Neural crest cell (in vitro differentiated cells): ENCODE measurements at places on chromosomes 11 and 22. TPM values are rescaled to one million over a fixed set of nuclear protein-coding genes. Genes with fewer than 3 reads are reported as not detected.

DNA sequence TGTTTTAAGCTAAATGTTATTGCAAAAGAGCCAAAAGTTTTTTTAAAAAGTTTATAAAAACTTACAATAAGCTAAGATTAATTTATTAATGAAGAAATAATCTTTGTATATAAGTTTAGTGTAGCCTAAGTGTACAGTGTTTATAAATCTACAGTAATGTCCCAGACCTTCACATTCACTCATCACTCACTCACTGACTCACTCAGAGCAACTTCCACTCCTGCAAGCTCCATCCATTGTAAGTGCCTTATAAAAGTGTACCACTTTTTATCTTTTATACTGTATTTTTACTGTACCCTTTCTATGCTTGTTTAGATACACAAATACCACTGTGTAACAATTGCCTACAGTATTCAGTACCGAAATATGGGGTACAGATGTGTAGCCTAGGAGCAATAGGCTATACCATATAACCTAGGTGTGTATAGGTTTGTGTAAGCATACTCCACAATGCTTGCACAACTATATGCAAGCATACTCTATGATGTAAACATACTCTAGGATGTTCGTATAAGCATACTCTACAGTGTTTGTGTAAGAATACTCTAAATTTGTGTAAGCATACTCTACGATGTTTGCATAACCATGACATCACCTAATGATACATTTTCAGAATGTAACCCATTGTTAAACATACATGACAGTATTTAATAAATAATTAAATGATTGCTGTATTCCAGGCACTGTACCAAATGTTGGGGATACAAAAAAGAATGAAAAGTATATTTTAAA is 953.0 kb downstream of the KCNA4 start:
- H3K27me3 ChIP-seq: no peaks in the 10 kb centered on the region
- no peaks in the 10 kb centered on the region for H3K36me3 ChIP-seq
- DNase-seq: no peak
- no peaks in the 10 kb centered on the region for H3K4me1 ChIP-seq

- DNase-seq: no peak
- H3K4me3 ChIP-seq: peak within 1 kb of the TSS; percentile 86
- H3K27me3 ChIP-seq: peaks cover 5% of the 10 kb centered on the region
- H3K36me3 ChIP-seq: peaks cover 5% of the 10 kb centered on the region
- peaks cover 10% of the 10 kb centered on the region for H3K4me1 ChIP-seq
- H3K27ac ChIP-seq: no peak within 1 kb of the TSS
Observed at GRCh38 chr22:20131597-20131858, at the start of gene ZDHHC8. Gene ZDHHC8, plus strand, starts transcription at chr22:20131804. Its CDS starts 144 bp downstream, at chr22:20131948.

DNA sequence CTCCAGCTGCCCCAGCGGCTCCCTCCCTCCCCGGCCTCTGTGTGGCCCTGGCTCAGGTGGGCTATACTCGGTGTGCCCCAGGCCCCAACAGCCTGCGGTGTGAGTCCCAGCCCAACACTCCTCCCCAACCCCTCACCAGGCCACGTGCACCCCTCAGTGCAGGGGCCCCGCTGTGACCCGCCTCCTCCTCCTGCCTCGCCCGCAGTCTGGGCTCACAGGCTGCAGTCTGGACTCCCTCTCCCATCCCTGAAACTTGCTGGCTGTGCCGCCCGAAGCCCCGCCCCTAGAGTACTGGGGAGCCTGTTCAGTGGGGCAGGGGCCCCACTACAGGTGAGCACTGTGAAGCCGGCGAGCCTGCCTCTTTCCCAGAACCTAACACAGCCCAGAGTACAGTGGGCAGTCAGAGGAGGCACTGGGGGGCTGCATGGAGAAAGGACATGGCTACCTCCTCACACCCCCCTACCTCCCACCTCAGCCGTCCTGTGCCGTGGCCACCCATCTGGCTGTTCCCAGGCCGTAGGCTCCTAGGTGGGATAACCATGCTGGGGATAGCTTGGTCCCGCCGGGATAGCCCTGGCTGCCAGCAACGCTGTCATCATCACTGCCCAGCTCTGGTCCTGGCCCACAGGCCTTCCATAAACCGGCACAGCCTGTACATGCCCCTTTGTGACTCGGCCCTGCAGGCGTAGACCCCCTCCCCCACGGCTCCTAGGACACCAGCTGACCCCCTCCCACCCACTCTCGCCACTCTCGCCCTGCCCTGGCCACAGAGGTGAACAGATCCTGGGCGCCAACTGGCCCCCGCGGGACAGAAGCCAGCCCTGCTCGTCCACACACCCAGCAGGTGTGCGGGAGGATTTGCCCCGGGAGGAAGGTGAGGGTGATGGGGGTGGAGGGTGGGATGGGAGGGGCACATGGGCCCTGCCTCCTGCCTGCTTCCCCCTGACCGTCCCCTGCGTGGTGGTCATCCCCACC is 29.7 kb downstream of the CELSR1 start:
- no peak overlapping the region for H3K4me3 ChIP-seq
- H3K27ac ChIP-seq: no peak overlapping the region
- DNase-seq: no peak
- H3K36me3 ChIP-seq: no peaks in the 10 kb centered on the region
- peaks cover 92% of the 10 kb centered on the region for H3K27me3 ChIP-seq

DNA sequence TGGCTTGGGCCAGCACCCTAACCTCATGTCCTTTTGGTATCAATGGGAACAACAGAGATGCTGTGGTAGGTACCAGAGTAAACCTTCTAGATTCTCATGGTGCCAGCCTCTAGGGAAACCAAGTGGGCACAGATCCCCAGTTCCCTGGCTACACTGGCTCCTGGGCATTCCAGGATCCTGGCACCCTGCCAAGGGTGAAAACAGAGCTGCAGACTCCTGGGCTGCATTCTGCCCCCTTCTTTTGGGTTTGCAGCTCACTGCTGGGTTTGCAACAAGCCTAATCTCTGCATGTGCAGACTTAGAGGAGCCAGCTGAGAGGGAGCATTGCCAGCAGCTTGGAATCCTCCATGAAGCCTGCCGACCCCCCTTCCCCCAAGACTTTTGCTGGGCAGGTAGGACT is 30.6 kb downstream of the PRDM11 start:
- H3K4me3 ChIP-seq: no peak overlapping the region
- DNase-seq: no peak
- peaks cover 3% of the 10 kb centered on the region for H3K27me3 ChIP-seq
- peaks cover 9% of the 10 kb centered on the region for H3K4me1 ChIP-seq
- no peak overlapping the region for H3K27ac ChIP-seq

Gene TPH1
- 0.66 and 0.82 TPM in 2 replicates for total RNA-seq

Gene ACRV1
- 0.73 and 1.2 TPM in 2 replicates for total RNA-seq

Gene MUC2
- not detected in 2 replicates for total RNA-seq

Gene BATF2
- 0.21 and 0.30 TPM in 2 replicates for total RNA-seq
